ENCODE measurements at places on chromosomes 1 and 21.

DNA sequence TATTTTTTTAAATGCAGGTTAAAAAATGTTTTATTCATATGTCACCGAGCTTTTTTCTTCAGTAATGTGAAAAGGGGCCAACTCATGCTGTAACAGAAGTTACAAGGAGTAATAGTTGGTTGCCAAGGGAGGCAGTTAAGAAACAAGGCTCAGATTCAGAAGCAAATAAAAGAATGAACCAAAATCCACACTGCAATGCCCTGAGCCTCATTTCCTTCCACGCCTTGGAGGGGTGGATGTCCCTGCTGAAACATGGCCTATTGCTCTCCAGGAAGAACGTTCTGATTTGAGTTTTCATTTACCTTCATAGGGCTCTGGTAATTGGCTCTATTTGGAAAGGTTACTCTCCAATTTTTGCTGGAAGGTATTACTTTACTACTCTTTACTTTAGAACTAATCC is 24.4 kb downstream of the ALG14 start:
- no peak for DNase-seq

GRCh38 chr1:214074477-214074876 is 86.7 kb downstream of the PROX1 start:
- no peak for DNase-seq

DNA sequence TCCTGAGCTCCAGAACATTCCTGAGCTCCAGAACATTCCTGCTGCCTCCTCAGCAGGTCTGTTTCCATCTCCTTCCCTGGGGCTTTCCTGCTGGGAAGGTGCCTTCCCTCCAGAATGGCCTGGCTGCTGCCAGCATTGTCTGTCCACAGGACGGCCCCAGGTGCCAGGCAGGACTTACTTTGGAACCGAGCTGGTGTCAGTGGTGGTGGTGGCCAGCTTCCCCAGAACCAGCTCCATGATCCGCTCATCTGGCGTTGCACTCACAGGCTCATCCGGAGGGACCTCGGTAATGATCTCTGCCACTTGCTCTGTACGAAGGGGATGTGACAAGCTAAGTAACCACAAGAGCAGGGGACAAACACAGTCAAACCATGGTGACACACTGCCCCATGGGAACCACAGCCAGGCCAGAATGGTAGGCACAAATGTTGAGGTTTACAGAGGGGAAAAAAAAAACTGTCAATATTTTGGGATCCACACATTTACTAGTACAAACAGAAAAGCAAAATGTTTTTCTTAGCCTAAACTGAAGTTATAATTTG is 41.3 kb downstream of the PRDM15 start:
- DNase-seq: no peak

GRCh38 chr1:152870831-152871730 is 7.0 kb upstream of the SMCP start:
- peak; percentile 23 for DNase-seq

DNA sequence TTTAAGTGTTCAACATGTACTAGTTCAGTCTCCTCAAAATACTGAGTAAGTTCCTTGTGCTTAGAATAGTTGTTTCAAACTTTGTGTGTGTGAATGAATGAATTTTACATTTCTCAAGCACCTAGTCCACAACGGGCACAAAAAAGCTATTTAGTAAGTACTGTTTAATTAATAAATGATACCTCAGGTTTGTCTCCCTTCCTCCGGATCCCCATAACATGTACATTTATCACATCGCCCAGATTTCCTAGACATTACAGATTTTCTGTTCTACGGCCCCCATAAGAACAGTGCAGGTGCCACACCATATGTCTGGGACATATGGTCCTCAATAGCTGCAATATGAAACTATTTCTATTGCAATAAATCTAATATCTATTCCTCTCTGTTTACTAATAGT is 1.3 kb upstream of the TTF2 start:
- no peak for DNase-seq

DNA sequence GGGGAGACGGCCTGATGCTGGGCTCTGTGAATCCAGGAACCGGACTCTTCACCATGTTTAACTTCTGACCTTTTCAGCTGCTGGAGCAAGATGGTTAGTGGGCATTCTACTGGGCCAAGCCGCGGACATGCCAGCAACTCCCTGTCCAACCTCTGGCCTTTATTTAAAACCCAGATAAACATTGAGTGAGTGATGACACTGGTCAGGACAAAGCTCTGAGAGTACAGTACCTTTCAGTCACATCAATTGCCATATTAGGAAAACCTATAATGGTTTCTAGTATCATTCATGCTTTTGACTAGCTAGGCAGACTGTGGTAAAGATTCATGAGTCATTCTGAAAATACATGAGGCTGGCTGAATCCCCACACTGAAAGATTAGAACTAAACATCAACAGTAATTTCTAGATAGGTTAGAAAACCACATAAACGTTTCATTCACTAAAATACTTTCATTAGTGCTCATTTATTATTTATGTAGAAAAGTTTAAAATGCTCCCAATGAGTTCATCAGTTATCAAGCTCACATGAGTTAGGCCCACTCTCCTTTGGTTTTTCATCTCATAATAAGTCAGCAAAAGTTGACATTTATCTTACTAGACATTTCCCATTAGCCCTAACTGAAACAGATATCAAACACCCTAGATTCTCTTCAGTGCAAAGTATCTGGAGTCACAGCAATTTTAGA is 7.1 kb upstream of the ACTA1 start:
- no peak for DNase-seq

- no peak for DNase-seq
Measured at GRCh38 chr1:119147661-119148090, 7.2 kb upstream of the WARS2 start.

- no peak for DNase-seq
Measured at GRCh38 chr21:14452031-14452726, 69.2 kb upstream of the HSPA13 start.
